ENCODE measurements at places on chromosomes 2 and 18. TPM values are rescaled to one million over a fixed set of nuclear protein-coding genes. Genes with fewer than 3 reads are reported as not detected.
A peak's percentile ranks its signal among the peaks of the same experiment; 100 is the strongest.

The ACKR3 gene
- 3.1 TPM for total RNA-seq

The YES1 gene
- 340 TPM for total RNA-seq

The SIX3 gene
- not detected for total RNA-seq

GRCh38 chr2:64905338-64906024 lies 83.7 kb upstream of the SLC1A4 start:
- peak; percentile 4 for DNase-seq

- peak; percentile 81 for DNase-seq
Measured at GRCh38 chr18:4068552-4069158, 386.5 kb downstream of the DLGAP1 start.

DNA sequence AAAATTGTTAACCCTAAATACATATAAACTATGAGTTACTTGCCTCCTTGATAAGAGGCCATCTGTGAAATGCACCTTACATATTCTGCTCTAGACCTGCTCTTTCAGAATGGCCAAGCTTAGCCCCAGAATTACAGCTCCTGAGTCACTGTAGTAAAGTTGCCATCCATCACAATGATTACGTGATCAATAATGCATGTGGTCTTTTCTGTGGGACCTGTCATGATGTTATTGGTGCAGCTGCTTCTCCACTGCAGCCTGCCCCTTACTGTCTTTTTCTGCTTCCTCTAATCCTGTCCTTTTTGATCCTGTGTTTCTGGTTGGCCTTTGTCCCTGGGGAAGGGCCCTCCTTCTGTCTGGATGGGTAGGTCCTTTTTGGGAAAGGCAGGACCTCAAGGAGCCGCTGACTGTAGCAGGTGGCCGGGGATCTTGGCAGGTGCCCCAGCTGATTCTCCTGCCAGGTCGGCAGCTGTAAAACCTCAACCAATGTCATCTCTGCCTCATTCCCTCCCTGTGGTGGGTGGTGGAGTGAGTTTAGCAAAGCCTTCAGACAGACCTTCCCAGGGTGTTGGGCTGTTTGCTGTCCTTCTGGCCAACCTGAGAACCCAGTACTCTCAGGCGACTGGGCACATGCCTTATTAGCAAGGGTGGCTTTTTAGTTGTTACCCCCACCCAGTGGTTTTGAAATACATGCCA lies 126.2 kb upstream of the EML6 start:
- DNase-seq, result no peak

- no peak for DNase-seq
Measured at GRCh38 chr2:6814869-6815268, 50.8 kb downstream of the CMPK2 start.

GRCh38 chr18:59228351-59228750 lies 8.4 kb downstream of the GRP start:
- no peak for DNase-seq

- DNase-seq, result peak; percentile 32
Measured at GRCh38 chr2:217900010-217900779, 102.6 kb downstream of the TNS1 start.

All from GM23338 (cell line).